GM10248 (cell line): ENCODE measurements at places on chromosomes 5 and 9.

DNA sequence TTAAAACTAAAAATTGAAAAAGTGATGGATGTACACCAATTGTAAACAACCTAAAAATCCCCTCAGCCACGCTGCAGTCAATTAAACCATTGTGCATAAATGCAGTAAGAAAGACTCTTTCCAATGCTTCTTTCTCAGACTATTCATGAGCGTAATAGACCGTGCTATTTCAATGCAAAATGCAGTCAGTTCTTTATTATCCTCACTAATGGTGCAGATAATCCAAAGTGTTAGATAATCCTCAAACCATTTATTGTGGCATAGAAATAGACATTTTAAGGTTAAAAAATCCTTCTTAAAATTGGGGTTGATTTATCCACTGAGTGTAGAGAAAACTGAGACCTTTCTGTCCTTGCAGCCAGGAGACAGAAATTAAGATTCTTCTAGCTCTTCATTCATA lies 1862.8 kb downstream of the EFNA5 start:
- no peak for DNase-seq

- no peak for DNase-seq
Measured at GRCh38 chr9:131650254-131650653, 89.6 kb downstream of the RAPGEF1 start.

GRCh38 chr5:138349852-138350562 lies 2.5 kb upstream of the KDM3B start:
- no peak for DNase-seq

DNA sequence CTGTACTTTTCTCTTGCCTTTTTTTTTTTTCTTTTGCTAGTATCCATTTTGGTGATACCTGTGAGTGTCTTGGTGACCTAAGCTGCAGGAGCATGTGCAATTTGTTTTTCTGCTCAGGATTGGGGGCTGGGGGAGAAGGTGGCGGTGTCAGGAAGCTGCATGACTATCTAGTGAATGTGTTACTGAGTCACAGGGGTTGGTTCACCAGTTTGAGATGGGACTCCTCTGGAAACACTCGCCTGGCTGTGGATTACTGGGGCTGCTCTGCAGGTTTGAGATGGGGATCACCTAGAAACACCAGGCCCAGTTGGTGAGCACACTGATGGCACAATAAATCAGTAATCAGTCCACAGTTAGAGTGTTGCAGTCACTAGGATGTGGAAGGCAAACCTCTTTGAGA lies 447.9 kb downstream of the SPATA31D1 start:
- DNase-seq, result no peak

DNA sequence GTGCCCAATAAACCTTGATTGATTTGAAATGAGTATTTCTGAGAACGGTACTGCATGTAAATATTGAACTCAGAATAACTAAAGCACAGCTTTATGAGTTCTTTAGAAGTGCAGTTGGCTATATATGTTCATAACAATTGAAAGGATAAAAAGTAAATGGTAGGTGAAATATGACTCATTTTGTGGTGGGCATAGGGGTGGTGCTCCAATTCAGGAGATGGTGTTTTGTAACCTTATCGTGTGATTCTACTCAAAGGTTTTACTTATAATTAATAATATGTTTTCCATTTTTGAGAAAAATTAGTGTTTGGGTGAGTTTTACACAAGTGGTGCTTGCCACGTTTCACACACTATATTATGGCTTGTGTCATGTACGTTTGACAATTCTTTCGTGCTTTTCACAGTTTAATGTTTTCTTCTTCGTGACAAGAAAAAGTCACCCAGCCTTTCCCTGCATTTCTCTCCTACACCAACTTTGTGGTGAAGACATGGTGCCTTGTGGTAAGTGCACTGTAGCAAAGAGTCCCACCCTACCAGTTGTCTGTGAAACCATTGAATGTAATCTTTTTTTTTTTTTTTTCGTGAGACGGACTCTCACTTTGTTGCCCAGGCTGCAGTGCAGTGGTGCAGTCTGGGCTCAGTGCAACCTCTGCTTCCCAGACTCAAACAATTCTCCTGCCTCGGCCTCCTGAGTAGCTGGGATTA lies 492.5 kb upstream of the SGCD start:
- DNase-seq, result no peak

- no peak for DNase-seq
Measured at GRCh38 chr5:94031631-94032030, 290.2 kb upstream of the POU5F2 start.

DNA sequence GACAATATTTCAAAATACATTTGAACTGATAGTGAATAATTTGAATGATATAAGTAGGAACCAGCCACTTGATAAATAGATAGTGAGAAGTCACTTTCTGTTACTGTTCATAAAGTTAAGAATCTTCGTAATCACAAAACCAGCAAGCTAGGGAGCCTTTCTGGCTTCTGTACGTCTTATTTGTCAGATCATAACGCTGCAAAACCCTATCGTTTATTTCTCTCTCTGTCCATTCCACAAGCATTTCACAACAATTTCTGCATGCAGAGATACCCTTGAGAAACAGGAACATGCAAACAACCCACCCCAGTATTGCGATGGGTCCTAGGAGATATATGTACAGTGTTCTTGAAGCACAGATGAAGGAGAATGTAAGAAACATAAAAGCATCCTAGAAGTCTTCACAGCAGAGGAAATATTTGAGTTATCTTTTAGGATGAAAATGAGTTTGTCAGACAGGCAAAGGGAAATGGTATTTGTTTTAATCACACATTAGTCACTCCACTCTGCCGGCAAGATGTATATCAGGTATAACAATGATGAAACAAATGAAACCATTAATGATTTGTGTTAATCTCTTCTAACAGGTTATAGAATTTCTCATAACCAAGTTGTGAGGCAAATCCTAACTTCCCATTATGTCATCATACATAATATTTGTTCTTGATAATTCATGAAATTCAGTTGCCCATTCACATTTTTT lies 668.7 kb upstream of the FTMT start:
- DNase-seq, result no peak

DNA sequence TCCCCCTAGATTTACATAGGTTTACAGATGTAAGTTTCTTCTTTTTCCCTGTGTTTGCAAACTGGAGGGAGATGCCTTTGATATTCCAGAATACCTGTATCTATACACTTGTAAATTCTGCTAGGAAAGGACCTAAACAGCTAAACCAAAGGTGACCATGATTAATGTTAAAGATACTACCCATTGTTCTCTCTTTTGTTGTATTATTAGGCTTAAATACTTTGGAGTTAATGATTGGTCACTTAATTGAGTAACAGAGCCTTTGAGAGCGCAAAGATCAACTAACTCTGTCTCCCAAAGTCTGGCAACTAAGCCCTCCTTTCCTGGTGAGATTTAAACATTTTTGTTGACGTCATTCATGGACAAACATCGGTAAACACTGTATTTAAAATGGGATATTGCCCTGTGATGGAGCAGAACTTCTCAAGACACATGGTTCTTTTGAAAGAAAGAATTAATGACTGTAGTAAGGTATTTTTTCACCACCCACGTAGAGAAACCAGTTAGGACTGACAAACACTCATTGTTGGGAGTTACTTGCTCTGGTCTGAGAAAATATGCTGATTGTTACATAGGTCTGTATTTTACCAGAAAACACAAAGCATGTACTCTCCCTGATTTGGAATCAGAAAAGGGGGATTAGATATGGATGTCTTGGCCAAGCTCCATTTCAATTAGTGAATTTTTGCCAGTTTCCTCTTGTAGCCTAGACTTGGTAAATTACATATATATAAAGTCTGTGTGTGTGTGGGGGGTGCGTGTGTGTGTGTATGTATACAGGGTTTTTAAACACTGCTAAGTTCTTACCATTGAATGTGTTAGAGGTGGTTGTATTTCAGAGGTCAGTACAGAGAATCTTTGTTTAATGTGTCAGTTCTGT lies 4.6 kb downstream of the VCAN start:
- no peak for DNase-seq

GRCh38 chr9:71168418-71168817 lies 47.0 kb upstream of the TRPM3 start:
- DNase-seq, result no peak

GRCh38 chr9:123089790-123090189 lies 56.3 kb downstream of the GPR21 start:
- DNase-seq, result no peak

GRCh38 chr5:147845618-147846017 lies 14.1 kb upstream of the SPINK1 start:
- no peak for DNase-seq

DNA sequence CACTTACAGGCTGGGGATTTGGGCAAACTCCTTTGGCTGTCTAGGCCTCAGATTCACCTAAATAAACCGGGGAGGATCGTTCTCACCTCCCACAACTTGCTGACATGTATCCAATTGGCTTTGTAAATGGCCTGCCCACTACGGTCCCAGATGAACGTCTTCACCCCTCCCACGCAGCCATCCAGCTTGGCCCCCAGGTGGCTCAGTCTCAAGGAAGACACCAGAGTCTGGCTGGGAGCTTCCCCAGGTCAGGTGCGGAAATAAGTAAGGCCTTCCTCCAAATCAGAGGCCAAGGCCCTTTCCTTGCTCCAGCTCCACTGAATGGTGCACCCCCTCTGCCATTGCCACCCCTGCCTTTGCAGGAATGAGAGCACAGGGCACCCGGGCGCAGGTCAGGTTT lies 11.4 kb downstream of the CIZ1 start:
- DNase-seq, result no peak

DNA sequence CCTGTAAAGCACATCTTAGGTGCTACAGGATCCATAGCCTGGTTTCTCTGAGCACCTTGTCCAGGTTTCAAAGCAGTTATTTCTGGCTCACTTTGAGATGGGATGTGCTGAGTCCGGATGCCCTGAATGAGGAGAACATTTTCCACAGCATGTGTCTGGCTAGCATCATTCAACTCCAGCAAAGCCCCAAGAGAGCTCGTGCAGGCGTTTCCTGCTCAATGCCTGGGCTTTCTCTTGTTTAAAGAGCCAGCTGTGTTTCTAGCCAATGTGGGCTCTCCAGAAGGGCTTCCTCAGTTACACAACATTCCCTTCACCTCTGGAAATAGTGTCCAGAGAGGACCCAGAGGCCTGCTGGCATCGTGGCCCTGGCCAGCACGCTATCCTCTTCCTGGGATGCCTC lies 411.7 kb downstream of the DMAC1 start:
- DNase-seq, result no peak

DNA sequence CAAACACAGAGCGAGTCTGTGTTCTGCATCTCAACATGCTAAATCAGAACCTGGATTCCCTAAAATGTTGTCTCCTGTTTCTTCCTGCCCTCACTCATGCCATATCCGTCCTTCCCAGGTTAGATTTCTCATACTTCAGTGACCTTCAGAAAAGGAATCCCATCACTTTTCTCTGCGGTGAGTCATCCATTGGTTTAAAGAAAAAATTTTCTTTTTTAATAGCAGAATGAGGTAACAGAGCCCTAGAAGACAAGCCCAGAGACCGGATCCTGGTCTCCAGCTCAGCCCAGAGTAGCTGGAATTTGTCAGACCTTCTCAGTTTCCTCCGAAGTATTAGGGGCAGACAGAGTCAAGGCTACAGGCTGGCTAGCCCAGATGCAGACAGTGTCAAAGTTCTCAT lies 143.2 kb upstream of the DMRT1 start:
- DNase-seq, result no peak

GRCh38 chr5:73176250-73176649 lies 3.3 kb downstream of the TMEM174 start:
- DNase-seq, result no peak

DNA sequence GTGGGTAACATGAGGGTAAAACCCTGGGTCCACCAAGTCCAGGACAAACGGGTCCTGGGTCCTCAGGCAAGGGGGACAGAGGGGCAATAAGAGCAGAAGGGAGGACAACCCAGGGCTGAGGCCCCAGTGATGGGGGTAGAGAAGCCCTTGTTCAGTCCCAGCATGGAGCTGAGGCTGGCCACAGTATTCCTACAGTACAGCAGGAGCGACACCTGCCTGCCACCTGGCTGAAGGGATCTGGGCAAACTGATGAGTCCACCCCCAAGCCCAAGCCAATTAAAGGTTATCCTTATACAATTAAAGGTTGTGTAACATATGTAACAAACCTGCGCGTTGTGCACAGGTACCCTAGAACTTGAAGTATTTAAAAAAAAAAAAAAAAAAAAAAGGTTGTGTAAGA lies 97.7 kb upstream of the LRRTM2 start:
- DNase-seq, result no peak

- peak; percentile 85 for DNase-seq
Measured at GRCh38 chr9:122122903-122123632, 30.0 kb upstream of the TTLL11 start.

- peak; percentile 56 for DNase-seq
Measured at GRCh38 chr5:66840511-66841013, 244.4 kb downstream of the MAST4 start.

DNA sequence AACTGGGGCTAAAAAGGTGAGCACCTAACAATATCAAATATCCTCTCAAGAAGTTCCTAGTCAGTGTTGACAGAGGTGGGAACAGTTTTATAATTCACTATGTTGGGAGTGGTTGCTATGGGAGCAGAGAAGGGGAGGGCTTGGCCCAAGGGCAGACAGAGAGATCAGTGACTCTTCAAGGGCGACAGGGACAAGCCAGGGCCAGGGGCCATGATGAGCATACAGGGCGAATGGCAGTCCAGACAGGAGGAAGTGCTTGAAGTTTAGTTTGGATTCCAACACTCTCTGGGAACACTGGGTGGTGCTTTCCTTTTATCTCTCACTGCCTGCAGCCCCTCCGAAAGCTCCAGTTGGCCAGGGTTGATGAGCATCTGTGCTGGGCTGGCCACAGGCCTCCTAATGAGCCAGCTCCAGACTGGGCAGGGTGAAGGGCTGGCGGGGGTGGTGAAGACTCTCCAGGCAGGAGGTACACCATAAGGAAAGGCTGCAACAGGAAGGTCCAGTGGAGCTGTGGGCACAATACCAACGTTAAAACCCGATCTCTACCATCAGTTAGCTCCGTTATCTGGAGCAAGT lies 111.3 kb downstream of the TMEM174 start:
- no peak for DNase-seq

GRCh38 chr9:34417734-34418133 lies 40.6 kb downstream of the FAM219A start:
- DNase-seq, result no peak

DNA sequence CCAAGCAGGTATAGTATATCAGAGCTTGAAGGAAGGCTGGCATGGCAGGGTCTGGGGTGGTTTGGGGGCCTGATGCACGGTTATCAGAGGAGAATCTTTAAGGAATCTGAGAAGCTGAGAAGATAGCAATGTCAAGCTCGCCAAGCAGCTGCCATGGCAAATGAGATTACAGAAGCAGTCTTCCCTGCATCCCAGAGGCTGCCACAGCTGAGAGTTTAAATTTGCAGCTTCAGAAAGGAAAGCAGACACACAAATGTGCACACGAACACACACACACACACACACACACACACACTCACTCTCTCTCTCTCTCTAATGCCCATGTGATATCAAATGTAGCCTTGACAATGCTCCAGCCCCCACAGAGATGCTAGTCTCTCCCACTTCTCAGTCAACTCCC lies 79.0 kb upstream of the TNC start:
- no peak for DNase-seq
